ENCODE measurements at places on chromosomes 4 and X. TPM values are rescaled to one million over a fixed set of nuclear protein-coding genes. Genes with fewer than 3 reads are reported as not detected.
A peak's percentile ranks its signal among the peaks of the same experiment; 100 is the strongest.

OTUD6A gene
- not detected for polyA plus RNA-seq

MAP7D3 gene
- polyA plus RNA-seq, result 4.6 TPM

ARSJ gene
- not detected for polyA plus RNA-seq

DNA sequence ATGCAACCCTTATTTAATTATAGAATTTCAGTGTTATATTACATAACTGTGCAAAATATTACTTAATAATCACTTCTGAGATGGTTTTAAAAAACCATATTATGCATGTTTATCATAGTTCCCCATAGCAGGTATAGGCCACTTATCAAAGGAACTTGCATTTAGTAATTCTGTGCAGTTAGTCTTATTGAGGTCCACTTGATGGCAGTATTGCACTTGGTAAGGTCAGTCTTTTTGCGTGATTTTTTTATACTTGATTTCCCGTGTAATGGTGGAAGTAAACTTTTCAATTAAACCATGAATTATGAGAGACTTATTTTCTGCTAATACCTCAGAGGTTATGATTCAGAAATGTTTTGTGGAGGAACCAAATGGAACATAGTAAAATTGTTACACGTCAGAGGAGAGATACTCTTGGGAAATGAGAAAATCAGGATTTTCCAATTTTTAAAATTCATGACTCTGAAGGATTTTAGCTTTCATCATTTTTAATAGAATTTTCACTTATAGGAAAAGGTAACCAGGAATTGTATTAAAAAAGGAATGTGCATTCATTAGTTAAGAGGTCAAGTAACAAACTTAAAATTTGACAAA, 230.0 kb downstream of the CCSER1 start:
- DNase-seq, result no peak

DNA sequence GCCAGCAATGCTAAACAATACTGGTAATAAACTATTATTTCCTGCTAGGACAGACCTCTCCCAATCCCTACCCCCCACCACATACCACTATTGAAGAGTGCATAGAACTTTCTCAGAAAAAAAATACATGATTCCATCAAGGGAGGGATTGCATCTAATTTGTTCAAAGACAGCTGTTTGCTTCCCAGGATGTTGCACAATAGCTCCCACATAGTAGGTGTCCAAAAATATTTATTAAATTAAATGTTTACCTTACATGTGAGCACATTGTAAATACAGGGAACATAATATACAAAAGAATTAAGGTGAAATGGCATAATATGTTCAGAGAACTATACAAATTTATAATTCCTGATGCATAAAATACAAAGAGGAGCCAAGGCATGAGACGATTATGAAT, 1111.8 kb upstream of the LCORL start:
- no peak for DNase-seq

DNA sequence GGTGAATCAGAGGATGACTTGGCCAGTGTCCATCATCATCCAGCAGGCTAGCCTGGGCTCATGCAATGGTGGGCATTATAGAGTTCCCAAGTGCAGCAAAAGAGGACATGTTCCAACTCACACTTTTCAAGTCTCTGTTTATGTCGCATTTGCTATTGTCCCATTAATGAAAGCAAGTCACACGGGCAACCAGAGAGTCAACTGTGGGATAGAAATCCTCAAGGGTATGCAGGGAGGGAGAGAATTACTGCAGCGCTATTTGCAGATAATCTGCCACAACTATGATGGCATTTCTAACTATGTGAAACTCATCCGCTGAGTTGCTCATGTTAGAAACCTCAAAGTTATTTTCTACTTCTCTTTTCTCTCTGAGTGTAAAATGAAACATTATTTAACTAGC, 78.5 kb upstream of the TAB3 start:
- DNase-seq, result no peak

- peak; percentile 63 for DNase-seq
Observed at GRCh38 chr4:81466841-81467671, 4.7 kb downstream of the RASGEF1B start.

DNA sequence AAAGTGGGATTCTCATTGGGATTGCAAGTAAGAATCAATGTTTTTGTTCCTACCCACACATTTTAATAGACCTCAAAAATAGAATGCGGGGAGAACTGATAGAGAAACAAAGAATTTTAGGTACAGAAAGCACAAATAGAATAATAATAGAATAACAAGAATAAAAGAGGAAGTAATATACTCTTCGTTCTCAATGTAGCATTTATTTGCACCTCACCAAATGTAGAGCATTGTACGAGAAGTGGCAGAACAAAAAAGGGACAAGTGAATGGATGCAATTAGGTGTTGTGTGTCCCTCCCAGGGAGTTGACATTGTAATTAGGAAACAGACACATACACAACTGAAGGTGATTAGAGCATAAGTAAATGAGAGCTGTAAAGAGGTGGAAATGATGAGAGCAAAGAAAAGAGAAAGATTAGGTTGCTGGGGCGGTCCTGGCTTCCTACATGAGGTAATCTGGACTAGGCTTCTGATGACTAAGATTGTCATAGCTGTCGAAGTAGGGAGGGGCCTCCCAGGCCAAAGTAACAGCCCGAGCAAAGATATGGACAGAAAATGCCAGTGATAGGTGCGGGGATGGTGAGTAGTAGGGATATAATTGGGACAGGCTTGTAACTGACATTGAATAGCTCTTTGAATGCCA, 10.4 kb downstream of the RAB9A start:
- no peak for DNase-seq

DNA sequence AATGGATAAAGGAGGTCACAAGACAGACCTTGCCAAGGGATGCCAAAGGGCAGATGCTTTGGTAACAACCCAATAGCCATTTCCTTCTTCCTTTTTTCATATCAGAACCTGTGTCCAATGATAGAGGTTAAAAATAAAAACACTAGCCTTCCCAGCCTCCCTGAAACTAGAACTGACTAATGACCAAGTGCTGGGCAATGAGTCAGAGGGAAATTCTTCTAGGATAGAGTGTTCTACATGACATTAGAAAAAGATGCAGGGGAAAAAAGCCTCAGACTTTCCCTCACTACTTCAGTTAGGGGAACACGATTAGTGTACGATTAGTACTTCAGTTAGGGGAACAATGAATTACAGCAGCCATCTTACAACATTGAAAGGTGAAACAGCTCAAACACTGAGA, 29.3 kb upstream of the FAM47C start:
- no peak for DNase-seq

Data from naive B cell (primary cell).